ENCODE measurements at places on chromosomes 12 and 14.

DNA sequence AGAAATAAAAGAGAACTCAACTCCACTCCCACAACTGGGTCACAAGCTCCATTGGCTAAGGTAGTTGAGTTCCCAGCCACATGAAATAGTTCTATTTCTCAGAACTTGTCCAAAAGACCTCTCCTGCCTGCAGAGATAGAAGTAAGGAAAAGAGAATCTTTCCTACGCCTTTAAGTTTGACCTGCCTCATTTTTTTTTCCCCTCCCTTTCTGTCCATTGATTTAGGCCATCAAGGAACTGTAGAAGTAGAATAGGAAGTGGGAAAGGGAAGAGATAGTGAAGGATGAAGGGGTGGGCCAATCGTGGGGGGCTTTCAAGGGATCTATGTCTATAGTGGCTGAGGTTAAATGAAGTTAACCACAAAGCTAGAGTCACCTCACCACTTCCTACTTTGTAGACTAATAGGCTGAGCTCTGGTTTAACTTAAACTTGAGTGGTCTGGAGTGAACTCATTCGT is 13.9 kb upstream of the NUDT4 start:
- no peak for DNase-seq

DNA sequence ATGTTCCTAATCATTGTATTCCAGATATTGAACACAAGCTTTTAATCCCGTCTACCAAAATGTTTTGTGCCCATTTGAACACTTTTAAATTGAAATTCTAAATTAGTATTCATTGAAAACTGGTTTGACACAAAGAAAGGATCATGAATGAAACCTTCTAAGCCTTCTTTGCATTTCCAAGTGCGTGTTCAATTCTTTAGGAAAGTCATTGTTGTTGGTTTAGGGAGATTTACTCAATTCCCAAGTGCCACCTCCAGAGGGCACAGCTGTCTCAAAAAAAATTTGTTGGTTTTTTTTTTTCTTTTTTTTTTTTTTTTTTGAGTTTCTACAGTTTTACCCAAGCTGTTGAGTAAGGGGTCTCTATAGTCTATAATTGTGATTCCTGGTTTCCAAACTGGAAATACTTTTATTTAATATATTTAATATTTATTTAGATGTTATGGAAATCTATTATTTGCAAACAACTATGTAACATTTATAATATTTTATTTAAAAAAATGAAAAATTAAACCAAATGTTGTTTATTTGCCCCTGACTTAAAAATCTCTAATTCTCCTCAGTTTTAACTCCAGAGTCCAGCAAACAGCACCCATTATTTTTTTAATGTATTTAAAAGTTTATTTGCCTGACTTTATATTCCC is 79.9 kb downstream of the NEDD1 start:
- DNase-seq: no peak

GRCh38 chr14:60656686-60657455 is 7.6 kb upstream of the SIX1 start:
- no peak for DNase-seq

DNA sequence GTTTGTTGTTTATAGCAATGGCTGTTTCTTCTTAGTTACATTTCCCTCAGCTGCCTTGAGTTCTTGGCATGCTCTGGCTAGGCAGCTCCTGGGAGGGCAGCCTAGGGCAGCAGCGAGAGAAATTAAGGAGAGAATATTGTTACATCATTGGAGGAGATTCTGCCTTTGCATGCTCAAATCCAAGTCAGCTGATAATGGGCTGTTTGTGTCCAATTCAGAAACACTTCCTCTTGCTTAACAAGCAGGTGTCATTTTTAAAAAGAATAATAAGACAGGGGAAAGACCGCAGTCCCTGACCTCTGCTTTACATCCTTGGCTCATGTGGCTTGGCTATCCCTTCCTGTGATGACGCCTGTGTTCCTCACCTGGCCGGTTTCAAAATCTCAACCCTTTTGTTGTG is 76.9 kb downstream of the ESR2 start:
- DNase-seq: no peak

DNA sequence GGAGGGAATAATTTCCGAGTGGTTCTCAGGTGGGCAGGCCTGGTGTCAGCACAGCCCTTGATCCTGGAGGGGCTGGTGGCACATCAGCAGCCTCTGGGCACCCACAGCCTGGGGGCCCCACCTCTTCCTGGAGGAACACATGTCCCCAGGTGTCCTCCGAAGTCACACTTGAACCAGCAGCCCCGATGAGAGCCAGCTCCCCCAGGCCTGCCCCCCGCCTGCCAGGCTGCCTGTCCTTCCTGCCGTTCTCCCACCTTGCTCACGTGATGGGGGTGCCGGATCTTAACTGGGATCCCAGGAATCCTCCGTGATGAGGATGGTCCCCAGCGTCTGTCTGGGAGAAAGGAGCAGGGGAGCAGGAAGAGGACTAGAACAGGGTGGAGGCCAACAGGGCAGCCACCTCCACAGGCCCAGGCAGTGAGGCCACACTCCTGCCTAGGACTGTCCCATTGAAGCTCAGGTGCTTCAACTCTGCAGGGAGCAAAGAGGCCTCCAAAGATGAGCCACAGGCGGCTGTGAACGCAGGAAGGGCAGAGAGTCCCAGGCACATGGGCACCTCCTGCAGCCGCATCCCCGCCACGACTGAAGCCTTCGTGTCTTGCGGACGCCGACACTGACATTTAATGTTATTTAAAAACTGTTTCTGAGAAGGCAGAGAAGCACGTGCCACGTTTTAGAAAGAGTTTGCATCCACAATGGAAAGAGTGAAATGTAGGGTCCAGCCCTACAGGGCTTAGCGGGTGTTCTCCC is 77.5 kb downstream of the GALNT9 start:
- no peak for DNase-seq

- no peak for DNase-seq
These were observed 82.9 kb downstream of the FGD4 start for GRCh38 chr12:32482226-32482625.
